SW 1271 (cell line): ENCODE measurements at places on chromosomes 3 and 15.

DNA sequence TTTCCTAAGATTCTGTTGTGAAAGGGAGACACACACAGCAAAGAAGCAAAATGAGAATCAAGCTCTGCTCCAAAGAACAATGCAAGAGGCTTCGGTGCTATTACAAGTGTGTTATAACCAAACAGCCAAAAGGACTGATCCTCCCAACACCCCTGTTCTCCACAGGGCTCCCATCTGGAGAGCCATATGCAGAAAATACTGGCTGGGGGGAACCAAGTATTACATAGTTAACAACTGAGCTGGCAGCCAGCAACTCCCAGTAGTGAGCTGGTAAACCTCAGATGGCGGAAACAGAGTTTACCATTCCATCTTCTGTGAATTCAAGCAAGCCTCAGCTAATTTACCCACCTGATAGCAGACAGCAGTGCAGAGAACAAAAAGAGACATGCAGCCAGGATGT is 156.4 kb downstream of the NTRK3 start:
- DNase-seq: no peak

- DNase-seq: no peak
These were observed 156.6 kb upstream of the SLC24A5 start for GRCh38 chr15:47964229-47964628.

GRCh38 chr15:89067751-89068150 is 20.5 kb upstream of the ABHD2 start:
- DNase-seq: no peak

GRCh38 chr3:9553021-9553947 is at the start of gene LHFPL4:
Gene LHFPL4, minus strand, starts transcription at chr3:9553822. Its CDS starts 1,143 bp downstream, at chr3:9552679.
- DNase-seq: no peak

GRCh38 chr15:49064281-49064653 is 18.0 kb upstream of the SECISBP2L start:
- DNase-seq: no peak

DNA sequence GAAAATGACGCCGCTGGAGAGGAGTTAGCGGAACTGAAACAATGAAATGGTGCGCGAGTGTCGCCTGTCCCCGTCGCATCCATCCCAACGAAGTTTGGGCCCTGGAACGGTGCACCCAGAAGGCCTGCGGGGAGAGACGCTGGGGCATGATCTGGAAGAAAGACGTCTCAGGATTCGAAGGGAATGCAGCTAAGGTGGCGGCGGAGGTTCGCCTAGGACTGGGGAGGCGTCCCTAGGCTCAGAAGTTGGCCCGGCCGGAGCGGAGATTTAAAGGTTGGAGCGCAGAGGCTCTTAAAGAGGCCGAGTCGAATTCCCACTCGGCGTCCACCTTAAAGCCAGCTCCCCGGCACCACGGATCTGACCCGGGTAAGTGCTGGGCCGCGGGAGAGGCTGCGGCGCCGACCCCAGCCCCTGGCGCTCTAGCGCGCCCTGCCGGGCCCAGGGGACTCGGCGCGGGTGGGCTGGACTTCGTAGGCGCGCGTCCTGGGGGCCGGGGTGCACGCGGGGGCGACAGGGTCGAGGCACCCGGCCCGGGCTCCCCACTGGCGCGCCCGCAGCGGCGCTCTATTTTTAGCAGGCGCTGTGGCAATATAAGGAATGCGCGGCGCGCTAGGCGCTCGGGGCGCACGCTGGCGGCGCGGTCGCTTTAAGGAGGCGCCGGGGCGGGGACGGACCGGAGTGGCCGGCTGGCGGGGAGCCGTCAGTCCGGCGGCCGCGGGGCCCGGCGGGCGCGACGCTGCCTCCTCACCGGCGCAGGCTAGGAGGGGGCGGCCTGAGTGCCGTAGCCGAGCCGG is at the start of gene MRAS:
Gene MRAS (plus strand): TSS at position 620 of the 794 bp plus-strand sequence. CDS start 24,305 bp downstream, outside the sequence.
- no peak for DNase-seq

DNA sequence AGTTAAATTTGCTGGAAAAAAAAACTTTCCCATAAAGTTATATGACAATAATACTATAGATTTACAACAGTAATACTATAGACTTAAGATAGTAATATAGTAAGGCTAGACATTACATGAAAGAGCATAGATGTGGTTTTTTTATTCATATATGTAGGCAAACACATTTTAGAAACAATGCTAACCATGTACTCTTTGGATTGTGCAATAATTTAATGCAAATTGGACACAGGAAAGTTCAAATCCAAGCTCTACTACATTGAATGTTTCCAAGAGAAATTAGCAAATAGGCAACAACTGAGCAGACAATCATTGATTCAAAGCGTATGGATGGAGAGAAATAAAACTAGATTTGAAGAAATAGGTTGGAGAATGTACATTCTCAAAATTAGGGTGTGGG is 469.2 kb downstream of the CNTN3 start:
- no peak for DNase-seq

DNA sequence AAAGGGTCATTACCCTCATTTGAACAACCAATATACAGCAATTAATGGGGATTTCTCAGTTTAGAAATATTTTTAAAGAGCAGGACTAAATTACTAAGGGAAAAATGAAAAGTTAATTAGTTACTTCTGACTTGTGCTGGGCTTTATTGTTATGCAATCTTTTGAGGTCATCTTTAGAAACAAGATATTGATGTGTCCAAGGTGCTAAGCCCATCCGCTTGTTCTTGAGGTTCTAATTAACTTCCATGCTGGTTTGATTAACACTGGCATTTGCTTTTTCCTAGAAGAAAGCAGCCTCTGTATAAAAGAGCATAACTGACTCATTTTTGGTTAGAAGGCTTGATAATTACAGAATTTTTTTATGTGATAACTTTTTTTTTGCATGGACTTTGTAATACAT is 256.5 kb upstream of the AGTR1 start:
- no peak for DNase-seq

- DNase-seq: no peak
These were observed 165.8 kb upstream of the SLC2A2 start for GRCh38 chr3:171192176-171192854.

DNA sequence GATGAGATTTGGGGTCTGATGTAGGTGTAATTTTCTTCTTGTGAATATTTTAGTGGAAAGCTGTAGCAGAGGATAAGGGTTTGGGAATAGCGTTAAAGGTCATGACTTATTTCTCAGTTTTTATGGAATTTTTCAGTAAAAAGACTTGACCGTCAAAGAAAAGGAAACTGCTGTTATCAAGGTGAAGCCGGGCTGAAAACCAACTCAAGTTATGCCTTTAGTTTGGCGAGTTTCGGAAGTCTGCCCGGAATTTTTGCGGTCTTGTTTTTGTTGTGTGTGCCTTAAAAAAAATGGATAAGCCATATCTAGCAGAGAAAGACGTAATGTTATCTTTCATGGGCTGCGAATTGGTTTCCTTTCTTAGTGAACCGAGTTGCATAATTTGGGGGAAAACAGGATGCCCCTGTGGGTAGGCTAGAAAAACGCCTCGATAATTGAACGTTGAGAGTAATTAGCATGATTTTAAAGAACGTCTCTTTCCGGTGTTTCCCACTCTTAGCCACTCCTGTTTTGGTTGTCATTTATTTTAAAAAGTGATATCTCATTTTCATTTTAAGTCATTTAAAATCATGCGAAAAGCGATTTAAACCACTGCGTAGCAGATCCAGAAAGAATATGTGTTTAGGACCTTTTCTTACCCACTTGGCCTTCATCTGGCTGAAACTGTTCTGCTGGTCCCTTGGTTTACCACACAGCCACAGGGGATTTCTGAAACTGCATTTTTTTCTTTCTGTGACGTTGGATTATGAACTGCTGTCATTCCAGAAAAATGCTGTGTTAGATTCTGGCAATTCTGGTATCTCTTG is 1.1 kb downstream of the NFKBIZ start:
- DNase-seq: no peak

GRCh38 chr15:100809587-100809986 is 70.0 kb upstream of the ALDH1A3 start:
- DNase-seq: no peak

DNA sequence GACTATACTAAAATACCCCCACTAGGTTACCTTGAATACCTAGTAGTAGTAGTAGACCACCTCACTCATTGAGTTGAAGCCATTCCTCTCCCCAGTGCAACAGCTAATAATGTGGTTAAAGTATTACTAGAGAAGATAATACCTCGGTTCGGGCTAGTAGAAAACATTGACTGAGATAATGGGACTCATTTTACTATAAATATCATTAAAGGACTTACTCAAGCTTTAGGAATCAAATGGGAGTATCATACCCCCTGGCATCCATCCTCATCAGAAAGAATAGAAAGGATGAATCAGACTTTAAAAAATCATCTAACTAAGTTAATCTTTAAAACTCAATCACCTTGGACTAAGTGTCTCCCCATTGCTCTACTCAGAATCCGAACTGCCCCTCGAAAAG is 49.0 kb upstream of the CACNA2D3 start:
- no peak for DNase-seq

GRCh38 chr15:32659340-32660155 is 18.0 kb downstream of the SCG5 start:
- peak; percentile 9 for DNase-seq

GRCh38 chr3:98777801-98778220 is 14.7 kb downstream of the ST3GAL6 start:
- no peak for DNase-seq

DNA sequence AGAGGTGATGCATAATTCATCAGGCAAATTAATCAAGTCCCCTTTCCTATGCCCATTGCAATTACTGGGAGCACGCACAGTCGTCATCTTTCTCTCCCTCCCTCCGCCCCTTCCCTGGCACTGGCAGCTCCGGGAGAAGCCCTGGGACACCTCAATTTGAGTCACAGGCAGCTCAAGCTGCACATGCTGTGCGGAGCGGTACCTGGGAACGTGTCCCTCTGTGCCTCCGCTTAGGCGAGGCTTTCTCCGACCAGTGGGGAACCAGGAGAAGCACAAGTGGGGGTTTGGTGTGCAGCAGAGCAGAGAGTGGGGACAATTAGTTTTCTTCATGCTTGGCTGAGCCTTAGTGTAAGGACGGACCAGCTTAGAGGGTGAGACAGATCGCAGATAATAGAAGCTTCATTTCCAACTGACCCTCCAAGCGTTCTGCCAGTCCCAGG is 88.3 kb downstream of the SOX14 start:
- no peak for DNase-seq

DNA sequence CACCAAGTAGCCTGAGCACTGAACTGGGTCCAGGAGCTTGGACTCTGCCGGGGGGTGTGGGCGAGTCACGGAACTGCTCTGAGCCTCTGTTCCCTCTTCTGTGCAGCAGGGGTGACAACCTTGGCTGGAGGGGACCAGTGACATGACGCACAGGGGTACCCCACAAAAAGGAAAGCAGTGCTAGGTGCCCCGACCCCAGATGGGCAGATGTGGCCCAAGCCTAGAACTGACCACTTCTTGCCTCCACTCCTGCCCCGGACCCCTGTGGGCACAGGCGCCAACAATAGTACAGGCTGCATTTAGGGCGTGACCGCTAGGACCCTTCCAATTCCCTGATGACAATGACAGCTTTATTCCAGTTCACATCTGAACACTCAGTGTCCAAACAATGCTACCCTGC is 255.9 kb upstream of the LYSMD4 start:
- DNase-seq: no peak

- no peak for DNase-seq
These were observed 60.4 kb downstream of the LYZL4 start for GRCh38 chr3:42349765-42350594.

DNA sequence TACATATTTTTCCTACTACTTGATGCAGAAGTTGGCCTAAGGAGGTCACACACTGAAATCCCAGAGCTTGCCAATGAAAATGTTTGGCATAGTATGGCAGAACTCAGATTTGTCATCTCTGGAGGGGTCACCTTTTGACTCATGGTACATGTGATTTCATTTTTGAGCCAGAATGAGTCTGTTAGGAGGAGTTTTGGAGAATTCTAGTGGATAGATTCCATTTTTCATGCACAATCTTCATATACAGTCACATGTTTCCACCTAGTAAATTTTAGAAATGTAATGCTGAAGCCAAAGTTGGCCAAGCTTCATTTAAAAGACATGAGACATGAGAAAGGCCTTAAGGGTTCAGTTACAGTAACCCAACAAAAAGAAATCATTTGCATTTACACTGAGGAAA is 97.8 kb upstream of the IGSF10 start:
- no peak for DNase-seq

DNA sequence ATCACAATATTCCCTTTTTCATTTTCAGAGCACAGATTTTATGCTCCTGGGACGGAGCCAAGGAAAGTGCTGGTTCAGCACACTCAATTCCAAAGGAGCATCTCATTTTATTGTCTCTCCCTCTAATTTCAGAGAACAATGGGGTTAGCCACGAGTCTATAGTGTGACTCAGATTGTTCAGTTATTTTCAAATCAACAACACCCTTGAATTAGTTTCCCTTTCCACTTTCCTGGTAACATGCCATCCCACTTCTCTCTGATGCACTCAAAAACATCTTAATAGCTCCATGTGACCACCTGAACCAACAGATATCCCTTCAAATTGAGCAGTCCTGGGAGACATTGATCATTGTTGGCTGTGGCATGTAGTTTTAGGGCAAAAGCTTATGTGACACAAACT is 389.7 kb upstream of the MDFIC2 start:
- no peak for DNase-seq

GRCh38 chr3:133540896-133541674 is 32.4 kb upstream of the CDV3 start:
- peak; percentile 46 for DNase-seq

DNA sequence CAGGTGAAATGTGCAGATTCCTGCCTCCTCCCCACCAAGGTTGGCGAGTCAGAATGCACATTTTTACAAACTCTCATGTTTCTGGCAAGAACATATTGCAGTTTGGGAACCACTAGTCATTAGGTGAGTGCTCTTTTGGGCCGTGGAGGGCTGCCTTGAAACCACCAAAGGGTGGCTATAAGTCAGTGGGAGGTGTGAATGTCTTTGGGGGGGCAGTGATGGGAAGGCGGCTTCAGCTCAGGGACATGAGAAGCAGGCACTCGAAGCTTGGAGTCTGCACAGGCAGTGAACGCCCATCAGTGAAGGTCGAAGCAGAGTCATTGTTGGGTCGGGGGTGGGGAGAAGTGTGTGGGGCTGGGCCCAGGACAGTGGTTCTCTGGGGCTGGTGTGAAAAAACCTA is 1.1 kb downstream of the NOX5 start:
- no peak for DNase-seq

GRCh38 chr3:23576379-23576959 is 229.3 kb upstream of the UBE2E1 start:
- DNase-seq: no peak

DNA sequence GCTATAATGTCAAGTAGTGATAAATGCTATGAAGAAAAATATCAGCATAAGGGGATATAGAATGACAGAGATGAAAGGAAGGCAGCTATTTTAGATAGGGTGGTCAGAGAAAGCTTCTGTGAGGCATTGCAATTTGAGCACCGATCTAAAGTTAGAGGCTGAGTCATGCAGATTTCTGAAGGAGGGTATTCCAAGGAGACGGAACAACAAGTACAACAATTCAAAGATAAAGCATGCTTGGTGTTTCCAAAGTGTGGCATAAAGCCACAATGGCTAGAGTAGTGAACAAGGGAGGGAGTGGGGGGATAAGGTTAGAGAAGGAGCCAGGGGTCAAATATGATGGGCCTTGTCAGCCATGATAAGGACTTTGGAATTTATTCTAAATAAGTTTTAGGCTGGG is 71.9 kb downstream of the PFN2 start:
- peak; percentile 13 for DNase-seq

GRCh38 chr3:102614021-102614569 is 179.3 kb downstream of the ZPLD1 start:
- DNase-seq: no peak
